ENCODE measurements at places on chromosomes 2 and 18.
A peak's percentile ranks its signal among the peaks of the same experiment; 100 is the strongest.

DNA sequence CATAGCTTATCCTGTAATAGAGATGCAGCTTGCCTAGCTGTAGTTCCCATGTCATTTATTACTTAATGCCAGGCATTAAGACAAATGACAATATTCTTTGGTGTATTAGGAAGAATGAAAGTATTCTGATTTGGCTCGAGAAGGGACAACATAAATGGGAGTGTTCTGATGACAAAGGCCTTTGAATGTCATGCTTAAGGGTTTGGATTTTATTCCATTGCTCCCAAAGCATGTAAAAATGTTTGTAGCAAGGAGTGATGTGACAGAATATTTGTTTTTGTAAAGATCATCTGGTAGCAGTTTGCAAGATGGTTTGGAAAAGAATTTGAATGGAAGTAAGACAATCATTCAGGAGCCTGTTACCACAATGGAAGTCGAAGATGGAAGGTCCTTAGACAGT lies 30.4 kb downstream of the EEF1B2 start:
- no peak for DNase-seq

DNA sequence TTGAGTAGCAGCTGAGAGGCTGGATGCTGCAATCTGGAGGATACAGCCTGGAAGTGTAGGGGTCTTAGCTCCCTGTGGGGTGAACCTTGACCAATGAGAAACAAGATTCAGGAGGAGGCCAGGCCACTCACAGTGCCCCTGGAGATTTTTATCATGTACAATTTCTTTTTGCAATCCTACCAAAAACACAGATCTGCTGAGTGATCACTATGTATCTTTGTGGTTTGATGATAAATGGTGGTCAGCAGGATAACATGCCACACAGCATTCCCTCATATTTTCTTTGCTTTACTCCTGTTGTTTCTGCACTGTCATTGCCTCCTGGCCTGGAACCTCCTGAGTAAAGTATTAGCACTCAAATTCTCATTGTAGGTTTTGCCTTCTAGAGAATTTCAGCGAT lies 357.9 kb downstream of the THSD7B start:
- DNase-seq = no peak

- DNase-seq = no peak
Measured at GRCh38 chr18:61988100-61988499, 95.3 kb upstream of the RNF152 start.

GRCh38 chr2:231355508-231356465 lies 39.7 kb upstream of the B3GNT7 start:
- DNase-seq = no peak

- no peak for DNase-seq
Measured at GRCh38 chr2:108905176-108905575, 83.8 kb downstream of the EDAR start.

DNA sequence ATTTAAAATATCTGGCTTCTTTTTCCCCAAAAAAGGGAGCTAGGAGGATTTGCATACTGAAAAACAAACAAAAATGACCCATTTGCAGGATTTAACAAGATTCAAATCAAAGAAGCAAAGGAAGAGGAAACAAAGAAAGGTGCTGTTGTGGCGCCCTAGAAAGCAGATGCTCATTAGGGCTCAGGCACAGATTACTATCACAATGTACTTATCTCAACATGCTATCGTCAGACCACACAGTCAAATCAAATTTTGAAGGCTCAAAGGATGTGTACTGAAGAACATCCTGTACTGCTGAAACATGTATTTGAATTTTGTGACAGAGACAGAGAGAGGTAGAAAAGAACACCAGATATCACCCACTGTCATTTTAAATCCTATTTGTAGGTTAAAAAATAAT lies 10.9 kb downstream of the RBMS1 start:
- no peak for DNase-seq

DNA sequence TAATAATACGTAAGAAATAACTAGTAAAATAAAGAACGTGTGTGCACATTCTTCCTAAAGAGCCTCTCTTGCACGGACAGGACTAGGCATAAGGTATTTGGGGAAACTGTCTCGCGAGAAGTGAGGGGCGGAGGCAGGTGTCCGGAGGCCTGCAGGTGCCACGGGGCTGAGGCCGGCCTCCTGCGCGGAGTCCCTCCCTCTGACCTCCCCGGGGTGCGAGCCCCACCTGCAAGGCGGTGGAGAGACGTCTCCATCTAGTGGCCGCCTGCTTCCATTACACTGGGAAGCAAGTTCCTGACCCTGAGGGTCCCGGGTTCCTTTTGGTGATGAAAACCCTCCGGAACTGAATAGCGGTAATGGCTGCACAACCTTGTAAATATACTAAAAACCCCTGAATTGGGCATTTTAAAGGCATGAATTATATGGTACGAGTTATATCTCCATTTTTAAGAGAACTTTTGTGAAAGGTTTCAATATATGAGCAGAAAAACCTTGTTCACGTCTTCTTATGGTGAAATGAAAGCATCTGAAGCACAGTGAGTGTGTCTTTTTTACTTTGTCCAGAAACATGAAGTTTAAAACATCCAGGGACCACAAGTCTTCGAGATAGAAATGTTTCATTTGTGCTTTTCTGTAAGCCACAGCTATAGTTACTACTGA lies 35.5 kb upstream of the CTDP1 start:
- peak; percentile 85 for DNase-seq

- DNase-seq = peak; percentile 5
Measured at GRCh38 chr2:55887901-55888624, 35.5 kb downstream of the EFEMP1 start.

DNA sequence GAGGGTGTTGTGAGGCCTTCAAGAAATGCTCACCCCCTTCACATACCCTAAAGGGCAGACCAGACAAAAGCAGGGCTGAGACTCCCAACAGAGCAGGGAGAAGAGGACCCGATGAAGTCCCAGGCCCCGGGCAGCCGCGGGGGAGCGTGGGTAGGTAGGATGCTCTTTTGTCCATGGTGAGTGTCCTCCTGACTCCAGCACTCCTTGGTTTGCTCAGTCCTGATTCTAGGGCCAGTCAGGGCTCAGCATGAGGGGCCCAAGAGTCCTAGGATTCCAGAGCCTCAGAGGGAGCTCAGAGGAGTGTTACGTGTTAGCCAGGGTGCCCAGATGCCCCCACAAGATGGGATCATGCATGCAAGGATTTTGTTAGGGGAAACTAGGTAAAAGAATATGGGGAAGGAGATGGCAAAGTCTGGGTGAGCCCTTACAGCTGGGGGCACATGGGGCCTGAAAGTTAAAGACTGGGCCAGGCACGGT lies 64.8 kb downstream of the SMAD7 start:
- DNase-seq = no peak

GRCh38 chr2:130310881-130311280 lies 31.8 kb upstream of the IMP4 start:
- DNase-seq = no peak

- peak; percentile 78 for DNase-seq
Measured at GRCh38 chr2:122136056-122136455, 380.6 kb downstream of the TSN start.

GRCh38 chr18:11033503-11033902 lies 115.9 kb downstream of the PIEZO2 start:
- DNase-seq = no peak

- no peak for DNase-seq
Measured at GRCh38 chr18:13235981-13236380, 17.4 kb downstream of the LDLRAD4 start.

DNA sequence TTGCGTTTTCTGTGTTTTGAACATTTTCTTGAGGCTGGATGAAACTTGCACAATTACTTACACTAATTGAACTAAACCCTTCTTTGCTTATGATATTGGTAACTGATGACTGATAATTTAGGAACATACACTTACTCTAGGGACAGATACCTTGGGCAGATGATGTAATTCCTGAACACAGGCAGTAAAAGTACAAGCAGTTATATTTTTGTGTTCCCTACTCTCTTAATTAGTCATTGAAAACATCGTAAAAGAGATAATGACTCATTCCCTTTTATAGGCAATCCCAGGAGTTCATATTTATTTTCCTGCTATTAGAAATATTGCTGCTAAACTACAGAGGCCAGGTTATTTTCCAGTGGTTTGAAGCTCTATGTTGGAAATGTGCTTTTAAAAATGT lies 46.4 kb downstream of the CCDC85A start:
- no peak for DNase-seq

DNA sequence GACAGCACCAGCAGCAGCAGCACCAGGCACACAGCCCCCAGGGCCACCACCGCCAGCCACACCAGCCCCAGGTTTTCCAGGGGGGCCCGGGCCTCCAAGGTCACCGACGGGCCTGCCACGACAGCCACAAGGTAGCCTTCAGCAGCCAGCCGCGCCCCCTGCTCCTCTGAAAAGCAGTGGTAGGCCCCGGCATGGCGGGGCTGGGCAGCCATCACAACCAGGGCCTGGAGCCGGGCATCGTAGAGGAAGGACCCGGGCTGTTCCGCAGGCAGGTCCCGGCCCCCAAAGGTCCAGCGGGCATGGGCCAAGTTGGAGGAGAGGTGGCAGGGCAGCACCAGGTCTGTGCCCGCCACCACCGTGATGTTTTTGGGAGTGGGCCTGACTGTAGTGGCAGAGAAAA lies 3.3 kb upstream of the ANKRD39 start:
- DNase-seq = no peak

DNA sequence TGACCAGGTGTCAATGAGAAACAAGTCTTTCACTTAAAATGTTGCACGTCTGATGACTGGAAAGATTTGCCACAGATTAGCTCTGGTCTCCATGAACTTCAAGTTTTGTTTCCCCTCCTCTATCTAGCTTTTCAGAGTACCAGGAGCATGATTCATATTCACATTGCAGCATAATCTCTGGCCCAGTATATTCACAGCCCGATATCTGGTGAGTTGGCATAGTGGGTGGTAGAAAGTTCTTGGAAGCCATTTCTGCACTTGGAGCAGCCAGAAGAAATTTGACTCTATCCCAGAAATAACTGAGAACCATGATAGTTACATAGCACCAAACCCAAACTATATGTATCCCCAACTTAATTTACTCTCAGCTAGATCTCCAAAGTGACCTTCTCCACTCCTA lies 503.9 kb downstream of the PID1 start:
- DNase-seq = no peak

DNA sequence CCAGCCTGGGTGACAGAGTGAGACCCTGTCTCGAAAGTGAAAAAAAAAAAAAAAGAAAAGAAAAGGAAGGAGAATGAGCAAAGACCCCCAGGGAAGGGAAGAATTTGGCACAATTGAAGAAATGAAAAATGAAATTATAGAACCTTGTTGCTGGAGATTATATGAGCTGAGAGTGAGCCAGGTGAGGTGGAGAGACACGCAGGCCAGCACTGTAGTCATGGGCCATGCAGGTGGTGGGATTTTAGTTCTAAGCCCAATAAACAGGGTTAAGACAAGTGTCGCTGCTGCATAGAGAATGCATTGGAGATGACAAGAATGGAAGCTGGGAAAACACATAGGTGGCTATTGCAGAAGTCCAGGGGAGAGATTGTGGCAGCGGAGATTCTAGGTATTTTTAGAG lies 32.3 kb downstream of the FBLN7 start:
- no peak for DNase-seq

GRCh38 chr2:239726631-239727181 lies 298.4 kb downstream of the NDUFA10 start:
- no peak for DNase-seq

GRCh38 chr2:15763822-15764682 lies 172.4 kb downstream of the DDX1 start:
- peak; percentile 14 for DNase-seq

DNA sequence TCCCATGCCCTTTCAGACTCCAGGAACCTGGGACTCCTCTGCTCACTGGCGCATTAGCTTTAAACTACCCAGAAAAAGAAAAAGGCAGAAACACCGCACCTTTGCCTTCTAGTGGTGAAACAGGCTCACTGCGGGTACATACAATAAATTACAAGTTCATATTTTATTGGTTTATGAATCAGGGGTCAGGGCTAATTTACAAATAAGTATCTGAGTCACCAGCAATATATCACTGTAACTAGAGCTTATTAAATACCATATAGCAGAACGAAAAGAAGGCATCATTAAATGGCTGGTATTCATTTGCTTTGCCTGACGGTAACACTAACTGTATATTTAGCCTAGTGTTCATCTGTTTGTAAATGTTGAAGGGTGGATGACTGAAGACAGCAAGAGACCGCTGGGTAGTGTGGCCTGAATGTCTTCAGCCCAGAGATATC lies 26.9 kb upstream of the DTNB start:
- peak; percentile 77 for DNase-seq

DNA sequence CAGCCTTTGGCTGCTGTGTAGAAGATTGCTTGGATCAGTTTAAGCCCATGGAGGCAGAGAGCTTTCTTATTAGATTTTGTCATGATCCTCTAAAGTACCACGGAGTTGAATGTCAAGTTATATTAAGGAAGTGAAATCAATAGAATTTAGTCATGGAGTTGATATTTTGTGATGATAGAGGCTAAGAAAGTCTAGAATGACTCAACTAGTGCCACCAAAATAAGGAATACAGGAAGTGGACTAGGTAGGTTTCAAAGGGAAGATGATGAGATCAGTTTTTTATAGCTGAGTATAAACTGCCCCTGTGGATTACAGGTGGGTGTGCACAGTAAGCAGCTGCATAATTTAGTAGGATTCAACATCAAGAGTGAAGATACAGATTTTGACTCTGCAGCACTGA lies 25.2 kb downstream of the FBXO36 start:
- DNase-seq = no peak

GRCh38 chr18:12021596-12021995 lies 40.3 kb downstream of the IMPA2 start:
- no peak for DNase-seq

DNA sequence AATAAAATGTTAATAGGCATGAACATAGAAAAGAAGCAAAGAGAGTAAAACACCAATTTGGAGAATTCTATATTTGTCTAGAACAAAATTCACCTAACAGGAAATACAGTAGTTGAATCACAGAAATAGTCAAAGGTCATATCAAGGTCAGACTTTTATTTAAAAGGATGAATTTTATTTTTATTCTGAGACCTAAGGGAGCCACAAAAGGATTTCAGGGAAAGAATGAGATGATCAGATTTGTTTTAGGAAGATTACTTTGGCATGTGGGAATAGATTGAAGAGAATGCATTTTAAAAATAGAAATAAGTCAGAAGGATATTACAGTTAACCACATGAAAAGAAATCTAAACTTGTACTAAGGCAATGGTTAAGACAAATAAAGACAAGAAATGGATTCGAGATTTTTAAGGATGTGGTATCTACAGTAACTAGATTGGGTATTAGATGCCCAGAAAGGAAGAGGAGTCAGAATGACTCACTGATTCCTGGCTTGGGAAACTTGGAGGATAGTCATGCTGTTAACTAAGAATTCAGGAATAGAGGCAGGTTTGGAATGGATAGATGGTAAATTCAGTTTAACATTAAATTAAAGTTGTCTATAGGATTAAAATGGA lies 56.0 kb downstream of the METTL4 start:
- DNase-seq = peak; percentile 26

DNA sequence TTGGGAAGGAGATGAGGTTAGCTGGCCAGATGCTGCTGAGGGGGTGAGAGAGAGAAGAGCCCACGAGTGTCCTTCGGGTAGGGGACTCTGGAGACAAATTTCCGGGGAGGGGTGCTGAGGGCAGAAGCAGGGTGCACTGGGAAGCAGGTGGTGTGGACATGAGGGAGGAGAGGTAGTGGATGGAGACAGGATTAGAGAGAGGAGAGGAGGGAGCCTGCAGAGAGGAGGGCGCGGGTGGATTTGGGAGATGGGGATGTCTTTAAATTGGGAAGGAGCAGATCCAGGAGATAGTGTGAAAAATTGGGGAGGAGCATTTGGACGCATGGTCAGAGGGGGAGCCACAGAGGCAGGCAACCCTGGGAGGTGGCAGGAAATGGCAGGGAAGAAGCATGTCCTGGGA lies 154.7 kb downstream of the DYSF start:
- DNase-seq = no peak

Data from DMS53 (cell line).